ENCODE measurements at places on chromosomes 11 and 22.

DNA sequence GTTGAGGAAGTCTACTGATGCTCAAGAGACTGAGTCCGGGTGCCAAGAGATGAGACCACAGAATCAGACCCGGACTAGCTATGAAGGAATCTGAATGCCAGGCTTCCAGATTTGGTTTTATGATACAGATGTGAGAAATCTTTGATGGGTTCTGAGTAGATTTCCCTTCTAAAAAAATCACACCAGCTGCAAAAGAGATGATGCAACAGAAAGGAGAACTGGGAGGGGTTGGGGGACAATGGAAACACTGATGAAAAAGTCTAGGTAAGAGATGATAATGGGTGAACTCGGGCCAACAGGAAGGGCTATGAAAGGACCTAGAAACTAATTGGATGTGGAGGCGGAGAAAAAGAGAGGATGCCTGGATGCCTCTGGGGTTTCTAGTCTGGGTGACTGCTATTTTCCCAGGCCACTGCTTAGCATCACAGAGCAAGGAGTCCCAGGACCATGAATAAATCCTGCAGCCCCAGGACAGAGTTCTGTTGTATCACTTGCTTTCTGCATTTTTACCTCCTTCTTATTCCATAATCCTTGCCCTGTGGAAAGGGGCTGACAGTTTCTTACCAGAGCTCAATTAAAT, 115.4 kb upstream of the SEZ6L start:
- no peak for DNase-seq

DNA sequence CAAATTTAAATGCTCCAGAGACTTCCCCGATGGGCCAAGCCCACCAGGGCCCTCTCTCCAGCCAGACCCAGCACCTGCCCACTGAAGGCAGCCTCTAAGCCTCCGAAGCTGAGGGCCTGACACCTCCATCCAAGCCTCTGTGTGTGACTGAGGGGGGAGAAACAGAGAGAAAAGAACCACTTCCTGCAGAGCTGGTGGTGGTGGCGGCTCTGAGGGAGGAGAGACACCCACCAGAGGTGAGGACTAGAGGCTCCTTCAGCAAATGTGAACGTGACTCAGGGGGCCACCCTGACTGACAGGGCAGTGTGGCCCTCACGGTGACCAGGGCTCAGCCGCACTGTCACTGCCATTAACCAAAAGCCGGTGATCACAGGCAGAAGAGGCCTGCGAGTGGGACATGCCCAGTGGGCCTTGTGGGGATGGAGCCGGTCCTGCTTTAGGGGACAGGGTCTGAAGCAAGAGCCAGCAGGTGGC, 31.0 kb upstream of the CD5 start:
- DNase-seq: no peak

- DNase-seq: no peak
Observed at GRCh38 chr11:114094516-114094915, 35.0 kb downstream of the ZBTB16 start.

DNA sequence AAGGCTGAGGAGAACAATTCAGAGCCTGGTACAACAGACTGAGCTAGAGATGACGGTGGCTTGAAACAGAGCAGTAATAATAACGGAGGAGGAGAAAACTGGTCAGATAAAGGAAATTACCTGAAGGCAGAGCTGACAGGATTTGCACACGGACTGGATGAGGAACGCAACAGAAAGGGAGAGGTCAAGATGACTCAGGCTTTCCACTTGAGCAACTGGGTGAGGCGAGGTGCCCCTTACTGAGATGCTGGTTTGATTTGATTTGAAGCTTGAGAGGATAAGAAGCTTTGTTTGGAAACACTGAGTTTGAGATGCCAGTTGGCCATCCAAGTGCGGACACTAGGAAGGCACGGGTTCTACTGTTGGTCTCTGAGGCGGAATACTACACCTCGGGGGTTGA, 35.4 kb upstream of the NRIP3 start:
- DNase-seq: no peak

DNA sequence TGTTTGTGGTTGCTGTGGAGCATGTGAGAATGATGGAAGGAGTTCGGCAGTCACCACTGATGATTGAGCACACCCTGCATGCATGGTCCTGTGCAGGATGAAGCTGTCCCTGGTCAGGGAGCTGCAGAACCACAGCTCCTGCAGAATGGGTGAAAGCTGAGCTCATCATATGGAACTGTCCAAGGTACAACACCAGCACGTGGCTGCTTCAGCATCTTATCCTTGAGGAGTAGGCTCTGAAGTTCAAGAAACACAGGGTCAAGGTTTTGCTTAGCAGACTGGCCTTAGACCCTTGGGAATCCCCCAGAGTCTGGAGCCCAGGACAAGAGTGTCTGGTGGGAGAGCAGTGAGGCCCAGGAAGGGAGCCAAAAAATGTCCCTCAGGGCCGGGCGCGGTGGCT, 182.4 kb upstream of the LARGE1 start:
- DNase-seq: no peak

GRCh38 chr11:121312483-121312882, 19.9 kb downstream of the SC5D start:
- DNase-seq: no peak

Data from brain (organoid and tissue), 16 donors.